ENCODE measurements at places on chromosomes 6 and 20.
A peak's percentile ranks its signal among the peaks of the same experiment; 100 is the strongest.

DNA sequence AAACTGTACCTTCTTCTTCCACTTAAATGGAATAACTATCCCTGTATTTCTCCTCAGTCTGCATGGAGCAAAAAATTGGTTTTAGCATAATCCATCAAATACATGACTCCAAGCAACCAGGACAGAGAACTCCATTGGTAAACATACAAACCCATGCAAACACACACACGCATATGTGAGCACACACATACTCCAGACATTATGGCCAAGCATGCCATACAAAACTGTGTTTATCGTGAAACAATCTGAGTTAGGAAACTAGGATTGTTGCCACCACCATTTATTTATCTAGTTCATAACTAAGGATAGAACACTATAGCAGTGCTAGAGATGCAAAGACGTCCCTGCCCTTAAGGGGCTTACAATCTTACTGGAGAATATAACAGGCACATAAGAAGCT, 206.0 kb upstream of the SHLD1 start:
- no peak for DNase-seq

- DNase-seq = no peak
These were observed 15.2 kb downstream of the TUBB2B start for GRCh38 chr6:3212261-3212660.

- peak; percentile 65 for DNase-seq
These were observed 19.3 kb upstream of the WFDC2 start for GRCh38 chr20:45450097-45450818.

GRCh38 chr20:2292416-2293110, 3.2 kb upstream of the TGM3 start:
- DNase-seq = no peak

- no peak for DNase-seq
These were observed 100.7 kb downstream of the VEGFA start for GRCh38 chr6:43870660-43871061.

GRCh38 chr6:25053875-25054371, 118.2 kb upstream of the RIPOR2 start:
- no peak for DNase-seq

GRCh38 chr6:161027385-161027784, 35.8 kb downstream of the MAP3K4 start:
- no peak for DNase-seq

- no peak for DNase-seq
These were observed 111.6 kb upstream of the UST start for GRCh38 chr6:148635070-148635743.

DNA sequence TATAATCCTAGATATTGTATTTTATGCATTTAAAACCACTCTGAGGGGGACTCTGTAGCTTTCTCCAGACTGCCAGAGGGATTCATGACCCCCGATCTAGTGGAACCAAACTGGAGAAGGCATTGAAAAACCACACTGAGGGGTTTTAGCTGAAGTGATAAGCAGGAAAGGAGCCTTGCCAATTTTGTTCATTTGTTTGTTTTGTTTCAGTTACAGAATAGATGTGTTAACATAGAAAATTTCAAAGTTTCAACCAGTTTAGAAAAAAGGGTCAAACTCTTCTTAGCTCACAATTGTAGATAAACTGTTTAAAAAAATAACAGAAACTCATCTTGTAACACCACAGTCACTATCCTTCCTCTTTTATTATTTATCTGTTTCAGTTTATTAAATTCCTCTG, 19.8 kb downstream of the TAB2 start:
- no peak for DNase-seq

DNA sequence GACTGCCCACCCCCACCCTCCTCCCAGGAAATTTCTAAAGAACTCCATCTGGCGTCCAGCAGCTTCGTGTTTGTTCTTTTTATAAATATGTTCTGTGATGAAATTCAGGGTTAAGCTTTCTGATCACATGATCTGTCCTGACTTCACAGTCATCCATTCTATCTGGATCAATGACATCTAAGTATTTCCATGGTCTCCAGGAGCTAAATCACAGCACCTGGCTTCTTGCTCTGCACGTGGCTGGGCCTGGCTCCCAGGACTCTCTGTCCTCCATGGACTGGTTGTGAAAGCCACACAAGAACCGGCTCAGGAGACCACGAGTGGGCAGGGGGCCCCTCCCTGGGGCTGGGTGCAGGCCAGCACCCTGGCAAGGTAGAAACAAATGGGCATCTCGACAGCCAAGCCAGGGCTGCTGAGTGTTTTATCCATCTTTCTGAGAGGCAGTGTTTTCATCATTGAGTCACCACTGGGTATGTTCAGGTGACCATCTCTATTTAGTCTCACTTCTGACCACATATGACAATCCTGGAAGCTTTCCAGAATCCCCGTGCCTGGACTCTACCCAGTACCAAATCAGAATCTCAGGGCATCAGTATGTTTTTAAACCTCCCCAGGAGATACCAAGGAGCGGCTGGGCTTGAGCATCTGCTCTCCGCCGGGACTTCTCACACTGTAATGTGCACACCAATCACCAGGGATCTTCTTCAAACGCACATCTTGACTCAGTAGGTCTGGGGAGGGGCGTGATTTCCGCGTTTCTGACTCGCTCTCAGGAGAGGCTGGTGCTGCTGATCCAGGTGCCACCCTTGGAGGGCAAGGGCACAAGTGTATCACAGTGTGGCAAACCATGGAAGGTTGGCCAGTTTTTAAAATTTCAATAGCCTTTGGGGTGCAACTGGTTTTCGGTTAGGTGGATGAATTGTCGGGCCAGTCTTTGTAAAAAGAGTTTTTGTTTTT, 31.6 kb upstream of the PXDC1 start:
- DNase-seq = no peak

DNA sequence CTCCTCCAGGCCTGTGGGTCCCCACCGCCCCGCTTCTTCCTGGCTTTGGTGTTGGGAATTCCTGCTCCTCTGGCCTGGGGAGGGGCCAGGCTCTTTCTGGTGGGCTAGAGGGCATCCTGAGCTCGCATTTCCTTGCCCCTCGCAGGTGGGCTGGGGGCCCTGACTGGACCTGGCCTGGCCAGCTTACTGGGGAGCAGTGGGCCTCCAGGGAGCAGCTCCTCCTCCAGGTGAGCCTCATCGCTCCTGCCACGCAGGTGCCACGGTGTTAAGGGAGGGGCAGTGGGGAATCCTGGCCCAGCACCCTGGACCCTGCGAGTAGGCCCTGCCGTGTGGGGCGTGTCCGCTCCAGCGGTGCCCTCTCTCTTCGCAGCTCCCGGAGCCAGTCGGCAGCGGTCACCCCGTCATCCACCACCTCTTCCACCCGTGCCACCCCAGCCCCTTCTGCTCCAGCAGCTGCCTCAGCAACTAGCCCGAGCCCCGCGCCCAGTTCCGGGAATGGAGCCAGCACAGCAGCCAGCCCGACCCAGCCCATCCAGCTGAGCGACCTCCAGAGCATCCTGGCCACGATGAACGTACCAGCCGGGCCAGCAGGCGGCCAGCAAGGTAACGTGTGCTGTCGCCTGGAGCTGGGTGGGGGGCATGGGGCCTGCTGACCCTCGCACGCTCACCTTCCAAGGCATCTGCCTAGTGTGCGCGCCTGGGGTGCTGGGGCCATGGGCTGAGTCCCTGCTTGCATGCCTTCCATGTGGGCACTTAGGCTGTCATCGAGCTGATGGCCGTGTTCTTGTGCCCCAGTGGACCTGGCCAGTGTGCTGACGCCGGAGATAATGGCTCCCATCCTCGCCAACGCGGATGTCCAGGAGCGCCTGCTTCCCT, 4.7 kb downstream of the ADRM1 start:
- no peak for DNase-seq

- no peak for DNase-seq
These were observed 5.5 kb upstream of the JAG1 start for GRCh38 chr20:10679269-10679668.

GRCh38 chr6:140011537-140011936, 637.1 kb upstream of the CITED2 start:
- no peak for DNase-seq

DNA sequence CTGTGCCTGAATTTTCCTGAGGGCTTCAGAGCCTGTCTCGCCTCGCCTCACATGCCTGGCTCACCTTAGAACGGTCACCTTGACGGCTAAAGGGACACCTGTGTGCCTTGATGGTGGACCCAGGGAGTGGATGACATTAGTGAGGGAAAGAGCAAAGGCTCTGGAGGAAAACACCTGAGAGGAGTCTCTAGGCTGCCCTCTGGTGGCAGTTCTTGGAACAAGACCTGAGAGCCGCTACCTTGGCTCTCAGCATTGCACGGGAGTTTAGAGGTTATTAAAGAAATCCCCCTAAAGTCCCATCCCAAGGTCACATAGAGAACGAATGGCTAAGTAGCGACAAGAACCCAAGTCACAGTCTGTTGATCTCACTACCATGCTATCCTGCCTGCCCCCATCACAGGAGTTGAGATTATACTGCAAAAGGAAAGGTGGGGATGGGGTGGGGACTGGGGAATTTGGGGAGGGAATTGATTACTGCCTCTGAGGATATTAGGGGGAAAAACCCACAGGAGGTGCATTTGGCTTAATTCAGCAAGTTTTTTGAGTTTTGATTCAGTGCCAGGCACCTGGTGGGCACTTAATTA, 7.9 kb upstream of the CDSN start:
- peak; percentile 67 for DNase-seq

DNA sequence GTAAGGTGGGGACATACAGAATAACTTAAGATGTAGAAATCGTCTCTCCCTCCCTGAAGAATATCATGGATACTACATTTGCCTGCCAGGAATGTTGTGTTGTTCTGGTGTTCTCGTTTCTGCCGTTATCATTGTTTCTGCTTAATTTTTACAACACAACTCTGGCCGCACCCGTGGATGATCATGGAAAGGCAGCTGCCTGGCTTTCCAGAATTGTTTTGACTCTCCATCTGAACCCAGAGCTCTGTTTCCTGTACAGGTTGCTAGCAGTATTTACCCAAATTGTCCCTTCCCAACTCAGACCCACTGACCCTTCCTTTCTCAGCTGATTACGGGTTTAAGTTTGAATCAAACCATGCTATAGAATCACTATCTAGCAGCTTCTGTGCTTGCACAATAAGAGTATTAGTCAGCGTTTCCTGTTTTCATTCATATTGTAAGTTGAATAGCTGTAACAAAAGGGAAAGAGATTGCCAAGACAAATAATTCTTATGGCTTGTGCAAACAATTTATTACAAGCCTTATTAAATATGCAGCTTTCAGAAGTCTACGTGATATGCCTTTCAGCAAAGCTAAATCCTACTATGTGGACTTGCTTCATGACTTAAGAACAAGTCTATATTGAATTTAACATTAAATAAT, 139.0 kb downstream of the MTHFD1L start:
- no peak for DNase-seq

DNA sequence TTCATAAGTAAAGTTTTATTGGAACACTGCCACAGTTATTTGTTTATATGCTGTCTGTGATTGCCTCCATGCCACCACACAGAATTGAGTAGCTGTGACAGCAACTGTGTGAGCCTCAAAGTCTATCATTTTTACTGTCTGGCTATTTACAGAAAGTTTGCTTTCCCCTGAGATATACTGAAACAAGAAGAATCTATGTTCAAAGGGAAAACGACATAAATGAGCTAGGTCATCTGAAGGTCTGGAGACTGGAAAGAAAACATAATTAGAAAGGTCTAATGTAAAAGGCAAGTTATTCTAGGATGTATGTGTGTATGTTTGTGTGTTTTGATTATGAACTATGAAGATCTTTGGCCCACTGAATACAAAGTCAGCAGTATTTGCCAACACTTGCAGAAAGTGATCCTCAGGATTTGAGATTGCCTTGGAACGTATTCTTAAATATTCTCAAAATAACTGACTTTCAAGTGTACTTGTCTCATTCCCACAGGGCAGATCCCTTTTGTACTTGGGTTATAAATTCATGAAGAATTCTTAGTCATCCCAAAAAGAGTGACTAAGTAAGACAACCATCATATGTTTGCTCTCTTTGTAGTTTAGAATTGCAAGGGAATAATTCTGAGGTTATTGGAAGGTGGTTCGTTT, 677.7 kb downstream of the DOK5 start:
- DNase-seq = no peak

GRCh38 chr6:45697605-45698004, 318.1 kb downstream of the CLIC5 start:
- DNase-seq = peak; percentile 75

- no peak for DNase-seq
These were observed 102.3 kb downstream of the EDN1 start for GRCh38 chr6:12392490-12392889.

DNA sequence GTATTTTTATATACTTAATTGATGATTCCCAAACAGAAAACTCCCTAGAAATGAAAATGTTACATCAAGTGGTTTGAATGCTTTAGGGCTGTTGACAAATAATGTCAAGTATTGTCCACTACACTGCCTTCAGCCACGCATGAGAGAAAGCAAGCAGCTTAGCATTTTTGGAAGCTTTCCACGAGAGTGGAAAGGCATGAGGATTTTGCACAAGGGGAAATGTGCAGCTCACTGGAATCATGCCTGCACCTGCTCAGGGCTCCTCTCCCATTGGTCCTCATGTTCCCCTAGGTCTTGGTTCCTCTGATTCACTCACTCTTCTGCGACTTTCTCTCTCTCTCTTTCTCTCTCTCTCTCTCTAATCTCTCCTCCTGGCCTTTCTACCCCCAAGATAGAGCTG, 439.5 kb upstream of the CDH4 start:
- no peak for DNase-seq

GRCh38 chr6:113182370-113183141, 674.6 kb upstream of the MARCKS start:
- no peak for DNase-seq

- DNase-seq = no peak
These were observed 831 bp downstream of the PMEPA1 start for GRCh38 chr20:57708694-57709673.

DNA sequence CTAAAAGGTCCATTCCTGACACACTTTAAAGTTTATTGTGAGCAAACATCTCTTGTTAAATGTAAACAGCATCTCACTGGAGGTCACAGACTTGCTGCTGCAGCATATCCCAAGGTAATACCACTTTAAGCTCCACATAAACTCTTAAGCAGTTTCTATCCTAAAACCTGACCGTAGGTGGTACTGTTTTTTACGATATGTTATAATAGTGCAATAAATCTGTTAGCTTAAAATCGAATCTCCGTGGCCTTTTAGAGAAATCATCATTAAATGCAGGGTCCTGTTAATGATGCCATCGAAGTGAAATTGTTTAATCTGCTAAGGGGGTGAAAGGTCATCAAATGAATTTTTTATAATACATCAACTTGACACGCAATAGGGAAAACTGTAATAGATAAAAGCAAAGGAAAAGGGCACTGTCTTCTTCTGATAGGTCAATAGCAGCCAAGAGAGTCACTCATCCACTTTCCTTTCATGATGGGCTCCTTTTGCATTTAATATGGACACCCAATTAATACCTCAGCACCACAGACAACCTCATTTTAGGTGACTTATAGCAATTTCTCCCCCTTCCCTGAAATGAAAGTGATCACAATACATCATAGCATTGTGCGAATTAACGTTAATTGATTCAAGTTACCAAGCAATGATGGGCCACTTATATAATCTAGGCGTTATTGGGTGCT, 436.1 kb downstream of the PKHD1 start:
- no peak for DNase-seq

DNA sequence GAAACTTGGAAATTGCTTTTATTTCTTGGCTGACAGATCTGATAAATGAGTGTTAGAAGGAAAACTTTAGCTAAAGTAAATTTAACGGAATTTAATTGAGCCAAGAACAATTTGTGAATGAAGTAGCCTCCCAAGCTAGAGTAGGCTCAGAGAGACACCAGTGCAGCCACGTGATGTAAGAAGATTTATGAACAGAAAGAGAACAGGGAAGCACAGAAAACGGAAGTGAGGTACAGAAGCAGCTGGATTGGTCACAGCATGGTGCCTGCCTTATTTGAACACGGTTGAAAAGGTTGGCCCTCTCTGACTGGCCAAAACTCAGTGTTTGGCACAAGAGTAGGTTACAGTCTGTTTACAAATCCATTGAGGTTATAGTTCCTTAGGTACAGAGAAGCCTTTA, 29.5 kb upstream of the IFNGR1 start:
- DNase-seq = no peak

- peak; percentile 72 for DNase-seq
These were observed 157.6 kb downstream of the SLC35B3 start for GRCh38 chr6:8277769-8278168.
